Activated CD8-positive, alpha-beta T cell treated with anti-CD3 and anti-CD28 coated beads, Interleukin-2, amount 10 ng/mL, durations not matched to agents 7 days and 5 days (primary cell): ENCODE measurements at places on chromosomes 12 and 14. TPM values are rescaled to one million over a fixed set of nuclear protein-coding genes. Genes with fewer than 3 reads are reported as not detected.
A peak's percentile ranks its signal among the peaks of the same experiment; 100 is the strongest.

DNA sequence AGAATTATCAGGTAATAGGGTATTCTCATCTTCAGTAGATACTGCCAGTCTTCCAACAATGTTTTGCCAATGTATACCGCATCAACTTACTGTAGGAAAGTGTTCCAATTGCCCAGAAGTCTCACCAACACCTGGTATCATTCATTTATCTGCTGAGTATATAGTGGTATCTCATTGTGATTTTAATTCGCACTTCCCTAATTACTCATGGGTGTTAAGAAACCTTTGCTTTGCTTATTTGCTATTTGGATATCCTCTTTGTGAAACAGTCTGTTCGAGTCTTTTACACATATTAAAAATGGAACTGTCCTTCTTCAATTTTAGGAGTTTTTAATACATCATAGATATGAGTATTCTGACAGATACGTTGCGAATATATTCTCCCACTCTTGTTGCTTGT lies 6.1 kb downstream of the TM7SF3 start:
- no peak for DNase-seq

GRCh38 chr14:69059658-69060623 lies 80.8 kb upstream of the ACTN1 start:
- DNase-seq: no peak

DNA sequence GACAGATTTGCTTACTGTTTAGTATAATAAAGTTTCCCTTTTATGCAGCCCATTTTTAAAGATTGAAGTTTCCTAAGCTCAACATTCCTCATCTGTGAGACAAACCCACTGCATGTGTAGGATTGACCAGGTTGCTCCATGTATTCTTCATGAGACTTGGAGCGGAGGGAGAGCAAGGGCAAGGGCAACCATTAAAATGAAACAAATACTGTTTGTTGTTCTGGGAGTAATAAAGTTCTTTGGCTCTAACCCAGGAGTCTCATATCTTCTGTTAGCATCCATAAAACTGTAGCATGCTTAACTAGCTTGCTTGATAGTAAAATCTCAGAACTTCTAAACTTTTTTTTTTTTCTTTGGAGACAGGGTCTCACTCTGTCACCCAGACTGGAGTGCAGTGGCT lies 74.2 kb downstream of the NTS start:
- no peak for DNase-seq

DNA sequence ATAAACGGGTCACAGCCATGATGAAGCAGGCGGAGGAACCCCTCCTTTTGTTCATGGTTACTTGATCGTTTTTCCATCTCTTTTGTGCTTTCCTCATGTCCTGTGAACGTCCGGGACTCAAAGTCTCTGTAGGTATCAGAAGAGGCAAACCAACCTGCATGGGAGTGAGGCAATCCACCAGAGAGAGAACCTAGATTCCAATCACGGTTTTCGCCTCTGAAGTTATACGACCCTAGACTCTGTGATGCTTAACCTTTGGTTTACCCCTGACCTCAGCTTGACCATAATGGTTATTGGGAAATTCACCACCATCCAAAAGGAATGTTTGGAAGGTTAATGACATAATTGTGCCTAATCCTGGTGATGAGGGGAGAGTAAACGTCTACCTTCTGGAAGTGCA lies 186.8 kb upstream of the PRICKLE1 start:
- no peak for DNase-seq

DNA sequence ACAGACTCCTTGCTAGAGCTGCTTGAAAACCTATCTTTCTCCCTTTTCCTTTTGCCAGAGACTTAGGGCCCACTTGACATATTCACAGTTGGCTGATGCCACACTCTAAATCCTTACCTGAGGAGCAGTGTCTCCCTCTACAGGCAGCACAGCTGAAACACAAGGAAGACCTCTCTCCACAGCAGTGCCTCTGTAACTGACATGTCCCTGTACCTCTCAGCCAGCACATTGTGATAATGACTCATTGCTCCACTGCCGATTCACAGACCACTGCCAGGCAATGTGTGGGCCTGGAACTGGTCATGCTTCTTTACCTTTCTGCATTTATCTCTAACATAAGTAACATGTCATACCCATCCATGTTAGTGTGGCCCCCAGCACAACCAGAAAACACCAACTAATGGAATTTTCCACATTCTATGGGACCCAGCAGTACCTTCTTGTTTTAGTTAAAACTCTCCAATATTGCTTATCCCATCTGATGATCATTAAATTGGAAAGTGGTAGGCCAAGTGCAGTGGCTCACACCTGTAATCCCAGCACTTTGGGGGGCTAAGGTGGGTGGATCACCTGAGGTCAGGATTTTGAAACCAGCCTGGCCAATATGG lies 56.5 kb downstream of the GTF2A1 start:
- peak; percentile 69 for DNase-seq

Gene POTEM
- not detected for total RNA-seq

Gene RNF34
- total RNA-seq: 74.9 TPM

- no peak for DNase-seq
Measured at GRCh38 chr12:105064564-105065178, 19.6 kb downstream of the ALDH1L2 start.

- no peak for DNase-seq
Measured at GRCh38 chr12:26867080-26867479, 34.1 kb upstream of the ITPR2 start.

DNA sequence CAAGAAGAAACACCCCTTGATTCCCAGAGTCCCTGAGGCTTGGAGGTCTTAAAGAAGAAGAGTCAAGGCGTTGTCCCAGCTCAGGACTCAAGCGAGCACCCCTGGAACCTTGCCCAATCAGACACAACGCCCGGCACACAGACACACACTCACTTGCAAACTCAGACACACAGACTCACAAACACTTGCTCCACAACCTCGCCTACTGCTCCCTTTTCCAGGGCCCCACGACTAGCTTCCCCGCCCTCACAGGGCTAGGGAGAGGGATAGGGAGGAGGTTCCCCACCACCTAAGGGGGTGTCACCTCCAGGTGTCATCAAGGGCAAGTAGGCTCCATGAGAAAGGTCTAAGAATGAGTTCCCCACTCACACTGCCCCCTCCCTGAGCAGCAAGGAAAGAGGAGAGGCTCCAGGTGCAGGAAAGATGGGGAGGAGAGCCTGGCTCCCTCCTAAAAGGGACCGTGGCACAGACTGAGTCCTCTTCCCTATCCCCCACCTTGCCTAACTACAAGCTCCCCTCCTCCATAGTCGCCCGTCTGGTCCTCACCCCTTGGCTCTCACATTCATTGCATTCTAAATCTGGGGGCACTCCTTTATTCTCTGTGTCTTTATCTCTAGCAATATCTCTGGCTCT lies 717 bp downstream of the WNT10B start:
- no peak for DNase-seq

DNA sequence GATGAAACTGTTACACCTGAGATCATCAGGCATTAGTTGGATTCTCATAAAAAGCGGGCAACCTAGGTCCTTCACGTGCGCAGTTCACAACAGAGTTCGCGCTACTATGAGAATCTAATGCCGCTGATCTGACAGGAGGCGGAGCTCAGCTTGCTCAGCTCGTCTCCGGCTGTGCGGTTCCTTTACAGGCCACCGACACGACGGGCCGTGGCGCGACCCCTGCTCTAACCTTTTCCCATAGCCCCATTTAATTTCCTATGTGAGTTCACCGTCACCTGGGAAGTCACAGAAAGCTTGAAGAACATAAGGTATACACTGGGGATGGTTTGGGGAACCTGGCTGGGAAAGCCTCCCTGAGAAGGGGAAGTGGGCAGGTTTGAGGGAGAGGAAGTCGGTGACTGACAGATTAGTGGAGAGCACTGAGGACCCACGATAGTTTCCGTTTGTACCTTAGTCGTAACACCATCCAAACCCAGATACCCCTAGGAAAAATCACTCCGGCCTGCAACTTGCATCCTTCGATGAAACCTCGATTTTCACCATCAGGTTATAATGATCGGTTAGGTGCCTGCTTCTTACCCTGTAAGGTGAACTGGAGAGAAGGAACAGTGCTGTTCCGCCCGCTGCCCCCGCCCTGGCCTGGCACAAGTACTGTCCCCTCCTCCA lies 2.8 kb upstream of the AAAS start:
- peak; percentile 80 for DNase-seq

Gene JPH4
- total RNA-seq: not detected

Gene ZC3H10
- total RNA-seq: 9.1 TPM

- DNase-seq: peak; percentile 40
Measured at GRCh38 chr12:26298785-26299621, 103.6 kb downstream of the SSPN start.

Gene BTG1
- total RNA-seq: 118 TPM

Gene CISTR
- not detected for total RNA-seq

GRCh38 chr12:50085615-50086072 lies 502 bp downstream of the SMARCD1 start:
- DNase-seq: no peak

Gene GSG1
- total RNA-seq: not detected

DNA sequence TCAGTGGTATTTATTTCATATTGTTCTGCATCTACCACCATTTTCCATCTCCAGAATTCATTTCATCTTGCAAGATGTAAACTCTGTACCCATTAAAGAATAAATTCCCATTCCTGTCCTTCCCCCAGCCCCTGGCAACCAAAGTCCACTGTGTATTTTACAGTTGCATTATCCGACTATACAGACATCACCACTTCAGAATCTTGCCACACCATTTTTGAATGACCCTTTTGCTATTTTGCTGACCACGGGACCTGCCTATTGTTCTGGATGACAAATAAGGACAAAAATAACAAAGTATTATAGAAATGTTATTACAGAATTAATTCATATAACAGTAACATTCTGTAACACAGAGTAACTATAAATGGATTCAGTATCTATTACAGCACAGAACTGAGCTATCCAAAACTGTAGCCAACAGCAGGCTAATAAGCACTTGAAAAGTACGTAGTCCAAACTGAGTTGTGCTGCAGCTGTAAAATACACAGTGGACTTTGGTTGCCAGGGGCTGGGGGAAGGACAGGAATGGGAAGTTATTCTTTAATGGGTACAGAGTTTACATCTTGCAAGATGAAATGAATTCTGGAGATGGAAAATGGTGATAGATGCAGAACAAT lies 61.3 kb downstream of the CDK17 start:
- DNase-seq: no peak

Gene MFAP5
- total RNA-seq: not detected

DNA sequence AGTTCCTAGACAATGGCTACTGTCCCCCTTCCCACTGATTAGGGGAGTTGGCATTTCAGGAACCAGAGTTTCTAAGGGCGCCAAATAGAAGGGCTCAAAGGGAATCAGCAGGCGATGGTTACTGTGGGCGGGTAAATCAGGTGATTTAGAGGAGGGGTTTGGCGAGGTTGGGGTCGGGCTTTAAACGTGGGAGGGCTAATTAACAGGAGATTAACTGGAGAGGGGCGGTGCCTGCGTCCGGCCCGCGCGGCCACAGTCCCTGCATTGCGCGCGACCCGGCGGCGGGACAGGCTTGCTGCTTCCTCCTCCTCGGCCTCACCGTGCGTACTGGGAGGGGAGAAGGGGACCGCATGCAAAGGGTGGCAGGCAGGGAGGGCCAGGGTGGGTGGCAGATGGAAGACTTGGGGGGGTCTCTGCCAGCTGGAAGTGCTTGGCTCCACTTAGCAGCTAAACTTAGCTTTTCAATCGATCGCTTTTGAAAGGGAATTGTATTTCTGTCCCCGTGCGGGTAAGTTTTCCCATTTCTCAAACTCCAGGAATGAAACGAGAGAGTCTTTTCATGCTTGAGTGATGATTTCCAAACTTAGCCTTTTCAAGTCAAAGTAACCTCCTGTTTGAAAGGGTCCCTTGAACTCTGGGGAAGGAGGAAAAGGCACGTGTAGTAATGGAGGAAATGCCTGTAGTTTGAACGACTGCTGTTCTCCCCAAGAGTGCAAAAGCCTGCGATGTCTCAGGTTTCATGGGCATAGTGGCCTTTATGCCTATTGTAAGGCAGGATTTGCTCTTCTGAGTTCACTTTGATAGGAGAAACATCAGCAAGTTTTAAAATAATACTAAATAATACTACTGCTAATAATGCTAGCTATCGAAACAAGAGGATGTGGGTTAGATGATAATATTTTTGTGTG lies at the start of gene MGST1:
Gene MGST1 (plus strand): TSS at position 255 of the 908 bp plus-strand sequence. CDS start 6,608 bp downstream, outside the sequence.
- DNase-seq: no peak

DNA sequence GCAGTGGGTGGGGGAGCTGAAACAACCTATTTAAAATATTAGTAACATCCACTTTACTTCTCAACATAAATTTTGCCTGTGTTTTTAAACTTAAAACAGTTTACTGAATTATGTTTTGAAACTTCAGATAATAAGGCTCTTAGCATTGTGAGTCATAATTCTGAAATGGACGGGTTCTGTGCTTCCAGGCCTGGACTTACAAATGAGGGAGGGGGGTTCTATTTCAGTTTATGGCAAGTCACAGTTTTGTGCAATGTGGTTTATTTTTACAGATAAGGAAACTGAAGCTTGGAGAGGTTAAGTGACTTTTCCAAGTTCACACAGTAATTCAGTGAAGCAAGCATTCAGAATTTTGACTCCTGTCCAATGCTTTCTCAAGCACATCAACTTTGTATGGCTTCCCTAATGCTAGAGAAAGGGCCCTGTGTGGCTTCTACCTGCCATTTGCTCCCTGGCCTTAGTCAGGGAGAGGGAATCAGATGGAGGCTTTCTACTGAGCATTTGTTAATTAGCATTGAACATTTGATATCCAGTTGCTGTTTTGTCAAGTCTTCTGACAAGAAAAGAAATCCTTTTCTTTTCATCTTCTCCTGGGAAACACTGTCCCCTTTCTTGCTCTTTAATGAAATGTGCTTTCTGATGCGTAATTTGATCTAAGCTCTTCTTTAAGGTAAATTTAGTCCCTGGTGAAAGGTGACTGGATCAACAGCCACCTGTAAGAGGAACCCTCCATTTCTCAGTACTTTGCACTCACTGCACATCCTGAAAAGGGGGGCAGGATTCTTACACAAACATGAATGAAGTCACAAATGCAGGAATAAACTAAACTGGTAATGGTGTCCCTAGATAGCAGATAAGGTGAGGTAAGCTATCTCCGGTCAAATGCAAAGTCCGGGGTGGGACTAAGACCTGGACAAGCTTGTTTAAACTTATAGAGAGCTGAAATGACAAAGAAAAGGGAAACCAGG lies 2.5 kb upstream of the SALL2 start:
- no peak for DNase-seq

GRCh38 chr12:79275631-79276030 lies 411.1 kb downstream of the SYT1 start:
- no peak for DNase-seq

DNA sequence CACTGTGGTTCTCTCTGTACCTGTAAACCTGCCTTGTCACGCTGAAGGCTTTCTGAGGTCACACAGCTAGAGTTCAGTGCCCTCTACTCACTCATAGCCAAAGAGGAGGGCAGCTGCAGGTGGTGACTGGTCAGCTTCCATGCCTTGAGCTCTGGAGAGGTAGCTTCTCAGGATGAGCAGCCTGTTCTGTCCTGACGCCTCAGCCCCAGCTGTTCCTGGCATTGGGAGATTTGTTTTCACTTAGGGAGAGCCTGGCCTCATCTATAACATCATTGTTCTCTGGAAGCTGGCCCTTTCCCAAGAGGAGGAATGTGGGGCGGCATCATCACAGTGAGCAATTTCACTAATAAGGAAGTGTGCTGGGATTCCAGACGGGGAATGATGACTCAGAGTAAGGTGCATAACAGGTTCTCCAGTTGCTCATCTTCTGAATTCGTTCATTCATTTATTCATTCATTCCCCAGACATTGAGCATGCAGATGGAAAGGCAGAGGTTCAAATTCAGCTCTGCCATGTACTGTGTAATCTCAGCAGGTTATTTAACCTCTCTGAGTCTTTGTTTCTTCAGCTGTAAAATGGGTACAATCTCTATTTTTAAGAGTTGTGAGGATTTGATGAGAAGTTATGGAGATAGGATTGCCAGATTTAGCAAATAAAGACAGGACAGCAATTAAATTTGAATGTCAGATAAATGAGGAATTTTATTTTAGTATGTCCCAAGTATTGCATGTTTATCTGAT lies 255.8 kb upstream of the CRY1 start:
- no peak for DNase-seq

Gene TAS2R43
- total RNA-seq: 1.1 TPM
